ENCODE measurements at places on chromosomes 2 and 18. TPM values are rescaled to one million over a fixed set of nuclear protein-coding genes. Genes with fewer than 3 reads are reported as not detected.

DNA sequence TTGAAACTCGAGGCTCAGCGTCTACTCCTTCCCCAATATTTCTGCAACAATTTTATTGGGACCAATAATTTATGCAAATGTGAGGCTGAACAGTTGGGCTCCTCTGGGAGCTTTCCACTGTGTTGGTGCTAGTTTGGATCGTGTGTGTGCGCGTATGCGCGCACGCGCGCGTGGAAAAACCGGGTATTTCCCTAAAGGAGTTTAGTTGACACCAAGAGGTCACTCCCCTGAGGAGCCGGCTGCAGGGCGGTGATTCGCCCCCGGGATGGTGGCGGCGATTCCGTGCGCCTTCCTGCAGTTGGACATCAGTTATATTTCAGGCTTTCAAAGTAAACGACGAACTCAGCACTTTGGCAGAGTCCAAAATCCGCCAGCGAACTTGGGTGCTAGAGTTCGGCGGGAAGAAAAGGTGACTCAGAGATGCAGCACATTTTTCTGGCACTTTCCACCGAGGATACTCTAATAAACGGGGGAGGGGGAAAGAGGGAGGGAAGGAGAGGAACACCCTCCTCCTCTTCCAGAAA is 186.5 kb upstream of the FANCL start:
- DNase-seq = peak; percentile 4

DNA sequence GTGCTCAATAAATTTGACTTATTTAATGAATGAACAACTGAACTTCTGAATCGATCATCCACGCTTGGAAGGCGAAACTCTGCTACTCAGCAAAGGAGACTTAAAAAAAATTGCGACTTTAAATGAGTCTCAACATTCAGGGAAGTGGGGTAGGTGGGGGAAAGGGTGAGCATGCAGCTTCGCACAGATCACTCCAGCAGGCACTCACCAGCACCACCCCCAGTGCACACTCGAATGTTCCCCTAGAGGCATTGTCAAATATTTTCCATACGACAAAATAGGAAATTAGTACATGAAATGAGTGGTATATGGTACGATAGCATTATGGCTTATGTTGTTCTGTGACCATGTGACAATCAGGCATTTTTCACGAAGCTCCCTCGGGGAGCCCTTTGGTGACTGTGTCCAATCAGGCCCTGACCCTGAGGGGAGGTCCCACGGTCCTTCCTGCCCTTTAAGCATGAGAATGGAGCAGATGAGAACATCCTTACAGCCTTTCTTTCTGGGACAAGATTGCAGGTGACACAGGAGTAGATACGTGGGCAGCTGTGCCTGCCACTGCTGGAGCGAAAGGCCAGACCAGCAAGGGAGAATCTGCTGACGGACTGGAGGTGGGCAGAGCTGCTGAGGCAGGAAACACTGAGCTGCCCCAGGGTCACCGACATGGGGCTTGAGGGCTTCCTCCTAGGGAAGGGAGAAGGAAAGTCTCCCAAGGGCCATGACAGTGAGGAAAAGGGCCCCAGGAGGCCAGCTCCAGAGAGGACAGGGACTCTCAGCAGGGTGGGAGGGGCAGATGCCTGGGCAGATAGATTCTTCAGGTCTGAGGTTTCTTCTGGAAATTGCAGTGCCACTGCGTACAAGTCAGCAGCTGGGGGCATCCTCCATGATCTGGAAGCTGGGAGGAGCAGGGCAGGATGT is 101.3 kb upstream of the ID2 start:
- DNase-seq = no peak

DNA sequence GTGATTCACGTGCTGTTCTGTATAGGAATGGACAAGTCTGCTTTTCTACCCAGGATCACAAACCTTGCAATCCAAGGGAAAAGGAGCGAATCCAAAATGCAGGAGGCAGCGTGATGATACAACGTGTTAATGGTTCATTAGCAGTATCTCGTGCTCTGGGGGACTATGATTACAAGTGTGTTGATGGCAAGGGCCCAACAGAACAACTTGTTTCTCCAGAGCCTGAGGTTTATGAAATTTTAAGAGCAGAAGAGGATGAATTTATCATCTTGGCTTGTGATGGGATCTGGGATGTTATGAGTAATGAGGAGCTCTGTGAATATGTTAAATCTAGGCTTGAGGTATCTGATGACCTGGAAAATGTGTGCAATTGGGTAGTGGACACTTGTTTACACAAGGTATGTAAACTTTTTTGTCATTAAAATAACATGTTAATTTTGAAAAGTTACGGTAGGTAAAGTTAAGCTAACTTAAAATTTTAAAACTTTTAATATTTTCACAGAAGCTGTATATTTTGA is 33.0 kb downstream of the PPM1B start:
- DNase-seq = no peak

The FASTKD1 gene
- 19.2 TPM for total RNA-seq

The GLS gene
- 128 TPM for total RNA-seq

DNA sequence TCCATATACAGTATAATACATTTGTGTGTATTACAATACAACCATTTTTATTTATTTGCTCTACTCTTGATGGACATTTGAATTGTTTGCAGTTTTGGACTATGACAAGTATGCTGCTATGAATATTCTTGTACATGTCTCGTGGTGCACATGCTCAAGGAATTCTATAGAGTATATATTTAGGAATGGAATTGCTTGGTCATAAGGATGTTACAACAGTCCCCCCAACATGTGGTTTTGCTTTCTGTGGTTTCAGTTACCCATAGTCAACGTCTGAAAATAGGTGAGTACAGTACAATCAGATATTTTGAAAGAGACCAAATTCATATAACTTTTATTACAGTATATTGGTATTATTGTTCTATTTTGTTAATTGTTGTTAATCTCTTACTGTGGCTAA is 24.1 kb upstream of the PLEKHM3 start:
- DNase-seq = no peak

The FBLN7 gene
- 10.4 TPM for total RNA-seq

DNA sequence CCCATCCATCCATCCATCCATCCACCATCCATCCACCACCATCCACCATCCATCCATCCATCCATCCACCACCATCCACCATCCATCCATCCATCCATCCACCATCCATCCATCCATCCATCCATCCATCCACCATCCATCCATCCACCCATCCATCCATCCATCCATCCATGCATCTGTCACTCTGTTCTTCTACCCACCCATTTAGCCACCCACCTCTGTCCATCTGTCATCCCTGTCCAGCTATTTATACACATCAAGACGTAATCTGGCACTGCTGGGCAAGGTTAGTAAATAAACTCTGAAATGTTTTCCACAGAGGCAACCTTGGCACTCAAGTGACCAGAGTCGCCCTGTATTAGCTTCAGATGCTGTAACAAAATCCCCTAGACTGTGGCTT is 120.9 kb downstream of the RTP5 start:
- no peak for DNase-seq

GRCh38 chr2:196233021-196233804 is 61.8 kb upstream of the STK17B start:
- DNase-seq = peak; percentile 99

- DNase-seq = peak; percentile 53
These were observed 88.0 kb downstream of the COMMD1 start for GRCh38 chr2:61993422-61994024.

- DNase-seq = peak; percentile 15
These were observed 57.6 kb downstream of the SDC1 start for GRCh38 chr2:20167356-20167755.

DNA sequence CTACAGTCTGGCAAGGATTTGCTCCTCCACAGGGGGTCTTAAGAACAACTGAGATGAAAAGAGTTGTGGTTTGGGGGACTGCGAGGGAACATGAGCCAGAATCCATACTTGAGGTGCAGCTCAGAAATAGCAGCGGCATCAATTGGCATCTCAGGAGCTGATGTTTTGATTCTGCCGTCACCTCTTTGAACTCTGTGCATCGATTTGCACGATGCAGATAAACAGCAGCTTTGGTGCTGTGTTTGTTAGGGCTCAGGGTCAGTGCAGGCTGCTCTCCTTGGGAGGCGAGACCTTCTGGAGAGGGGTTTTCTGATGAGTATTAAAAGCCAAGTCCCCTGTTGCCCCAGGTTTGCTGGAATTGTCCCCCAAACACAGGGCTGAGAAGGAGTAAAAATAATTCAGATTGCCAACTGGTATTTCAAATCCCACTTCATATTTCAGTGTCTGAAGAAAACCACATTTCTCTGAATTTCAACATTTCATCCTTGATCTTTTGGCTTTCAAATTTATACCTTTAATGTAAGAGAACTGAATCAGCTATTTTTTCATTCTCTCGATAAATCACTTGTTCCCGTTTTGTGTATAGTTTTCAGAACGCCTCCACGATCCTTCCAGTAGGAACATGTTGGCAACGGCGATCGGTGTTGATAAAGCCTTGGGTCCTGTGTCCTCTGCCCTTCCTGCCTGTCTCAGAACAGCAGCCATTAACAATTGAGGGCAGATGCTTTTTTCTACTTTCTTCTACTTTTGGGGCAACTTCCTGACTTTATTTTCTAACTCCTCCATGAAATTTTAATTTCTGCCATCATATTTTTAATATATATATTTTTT is 65.0 kb downstream of the RAB31 start:
- no peak for DNase-seq

- DNase-seq = no peak
These were observed 2.3 kb upstream of the SPRED2 start for GRCh38 chr2:65434592-65435241.

GRCh38 chr2:219461047-219461514 is 26.4 kb downstream of the SPEG start:
- DNase-seq = peak; percentile 93
